Stimulated activated CD8-positive, alpha-beta memory T cell treated with anti-CD3 and anti-CD28 coated beads, Interleukin-4, amount 100 ng/mL, for 1 hour (primary cell): ENCODE measurements at places on chromosomes 1 and 21.

DNA sequence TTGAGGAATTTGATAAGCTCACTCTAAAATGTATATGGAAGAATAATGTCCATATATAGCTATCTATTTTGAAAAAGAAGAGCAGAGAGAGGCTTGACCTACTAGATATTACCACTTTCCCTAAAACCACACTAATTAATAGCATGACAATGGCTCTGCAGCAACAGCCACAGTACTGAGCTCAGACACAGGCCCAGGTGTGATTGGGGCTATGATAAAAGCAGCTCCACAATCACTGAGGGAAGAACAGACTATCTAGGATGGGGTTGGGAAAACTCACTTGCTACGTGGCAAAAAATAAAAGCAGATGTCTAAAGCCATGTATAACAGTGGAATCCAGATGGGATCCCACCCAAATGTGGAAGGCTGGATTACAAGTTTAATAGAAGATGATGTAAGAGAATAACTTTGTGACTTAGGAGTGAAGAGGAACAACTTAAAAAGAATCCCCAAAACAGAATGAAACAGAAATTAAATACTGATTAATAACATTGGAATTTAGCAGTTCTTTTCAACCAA, 80.8 kb upstream of the RAB4A start:
- no peak for DNase-seq

DNA sequence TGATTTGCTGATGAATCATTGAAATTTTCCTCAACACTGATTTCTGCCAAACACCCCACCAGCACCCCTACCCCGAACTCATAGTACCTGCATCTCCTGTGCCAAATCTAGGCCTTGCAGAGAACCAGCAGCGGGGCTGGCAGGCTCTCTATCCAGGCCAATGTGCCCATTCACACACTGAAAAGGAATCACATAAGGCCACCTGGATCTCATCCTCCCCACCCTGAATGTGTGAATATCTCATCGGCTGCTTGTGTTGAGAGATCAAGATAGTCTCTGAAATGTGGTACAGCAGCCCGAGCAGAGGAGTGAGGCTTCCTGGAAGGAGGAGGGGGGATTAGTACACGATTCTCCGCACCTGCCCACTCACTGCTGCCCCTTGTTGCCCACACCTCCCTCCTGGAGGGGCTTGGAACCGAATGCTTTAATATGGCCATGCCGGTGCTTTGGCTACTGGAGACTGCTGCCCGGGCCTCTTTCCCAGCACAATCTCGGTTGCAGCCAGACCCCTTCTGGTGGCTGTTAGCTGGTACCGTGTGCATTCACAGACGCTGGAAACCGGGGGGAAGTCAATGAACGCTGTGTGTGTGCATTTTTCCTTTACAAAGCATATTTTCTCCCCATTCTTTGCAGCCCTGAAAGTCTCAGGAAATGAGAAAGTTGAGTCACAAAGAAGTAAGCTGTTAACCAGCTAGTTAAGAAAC, 619.5 kb downstream of the MATN1 start:
- DNase-seq = no peak

GRCh38 chr1:227887697-227888403, 59.9 kb downstream of the WNT9A start:
- DNase-seq = no peak

DNA sequence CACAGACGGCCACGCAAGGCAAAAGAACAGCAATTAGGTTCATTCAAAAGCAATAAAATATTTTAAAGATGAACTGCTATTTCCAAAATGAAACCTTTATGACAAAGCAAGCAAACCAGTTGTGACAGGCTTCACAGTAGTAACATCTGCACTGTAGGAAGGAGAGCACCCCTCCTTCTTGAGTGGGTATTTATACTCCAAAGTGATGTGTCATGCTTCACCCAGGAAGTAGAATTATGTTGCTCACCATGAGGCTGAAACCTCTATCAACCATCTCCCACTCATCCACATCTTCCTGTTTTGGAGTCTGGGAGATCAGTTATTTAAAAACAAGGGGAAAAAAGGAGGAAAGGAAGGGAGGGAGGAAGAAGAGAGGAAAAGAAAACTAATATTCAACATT, 885 bp downstream of the OR2T10 start:
- DNase-seq = no peak

DNA sequence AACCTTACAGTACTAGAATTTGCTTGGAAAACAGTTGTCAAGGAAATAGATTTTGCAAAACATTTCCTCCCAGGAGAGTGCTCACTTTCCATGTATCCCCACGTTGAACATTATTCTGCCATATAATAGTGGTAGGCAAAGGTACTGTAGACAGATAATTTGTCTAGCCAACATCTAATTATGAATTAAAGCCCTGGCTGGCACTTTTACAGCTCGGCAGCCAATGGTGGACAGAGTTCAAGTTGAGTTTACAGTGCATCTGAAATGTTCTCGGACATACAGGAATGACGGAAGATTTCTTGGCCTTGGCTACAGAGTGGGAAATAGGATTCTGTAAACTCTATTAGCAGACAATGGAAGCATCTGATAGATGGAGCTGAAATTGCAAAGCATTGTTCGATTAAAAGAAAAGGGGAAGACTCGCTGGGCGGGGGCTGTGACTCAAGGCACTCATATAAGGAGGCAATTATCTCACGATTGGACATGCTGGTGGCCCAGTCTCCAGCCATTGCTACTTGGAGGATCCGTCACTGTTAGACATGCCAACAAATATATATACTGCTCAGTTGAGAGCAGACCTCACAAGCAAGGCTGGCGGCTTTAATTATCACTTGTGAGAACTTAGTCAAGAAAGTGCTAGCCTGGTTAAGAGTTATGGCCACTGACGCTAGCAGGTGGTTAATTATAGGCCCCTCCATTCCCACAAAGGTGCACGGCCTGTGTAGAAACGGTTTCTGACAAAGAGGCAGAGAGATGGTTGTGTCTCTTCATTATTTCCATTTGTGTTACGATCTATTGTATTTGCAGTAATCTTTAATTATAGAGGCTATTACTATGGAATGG, 48.0 kb downstream of the MAN1C1 start:
- no peak for DNase-seq

DNA sequence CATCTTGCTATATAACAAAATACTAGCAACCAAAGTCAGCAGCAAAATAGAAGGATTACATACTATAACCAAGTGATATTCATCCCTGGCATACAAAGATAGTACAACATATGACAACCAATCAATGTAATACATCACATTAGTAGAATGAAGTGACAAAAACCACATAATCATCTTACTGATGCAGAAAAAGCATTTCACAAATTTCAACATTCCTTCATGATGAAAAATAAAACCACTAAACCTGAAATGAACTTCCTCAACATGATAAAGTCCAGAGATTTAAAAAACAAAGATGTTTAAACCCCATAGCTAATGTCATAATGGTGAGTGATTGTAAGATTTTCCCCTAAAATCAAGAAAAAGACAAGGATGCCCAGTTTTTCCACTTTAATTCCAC, 18.6 kb downstream of the RO60 start:
- DNase-seq = no peak

DNA sequence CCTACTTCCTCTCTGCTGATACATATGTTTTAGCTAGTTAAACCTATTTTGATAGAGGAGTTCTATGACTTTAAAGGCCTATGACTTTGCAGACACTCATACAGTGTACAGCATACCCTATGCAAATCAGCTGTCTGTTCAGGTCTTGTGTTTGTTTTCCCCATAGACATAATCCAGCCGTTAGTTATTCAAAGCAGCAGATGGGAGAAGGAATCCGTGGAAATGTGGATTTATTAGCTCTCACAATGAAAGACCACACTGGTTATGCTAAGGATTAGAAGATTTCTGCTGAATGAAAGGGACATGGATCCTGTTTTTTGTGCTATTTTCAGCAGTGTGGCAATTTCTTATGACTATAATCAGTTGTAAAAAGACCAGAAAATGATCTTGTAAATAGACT, 59.8 kb downstream of the MAST2 start:
- no peak for DNase-seq

- no peak for DNase-seq
These were observed 29.5 kb downstream of the LDLRAP1 start for GRCh38 chr1:25572708-25573590.

DNA sequence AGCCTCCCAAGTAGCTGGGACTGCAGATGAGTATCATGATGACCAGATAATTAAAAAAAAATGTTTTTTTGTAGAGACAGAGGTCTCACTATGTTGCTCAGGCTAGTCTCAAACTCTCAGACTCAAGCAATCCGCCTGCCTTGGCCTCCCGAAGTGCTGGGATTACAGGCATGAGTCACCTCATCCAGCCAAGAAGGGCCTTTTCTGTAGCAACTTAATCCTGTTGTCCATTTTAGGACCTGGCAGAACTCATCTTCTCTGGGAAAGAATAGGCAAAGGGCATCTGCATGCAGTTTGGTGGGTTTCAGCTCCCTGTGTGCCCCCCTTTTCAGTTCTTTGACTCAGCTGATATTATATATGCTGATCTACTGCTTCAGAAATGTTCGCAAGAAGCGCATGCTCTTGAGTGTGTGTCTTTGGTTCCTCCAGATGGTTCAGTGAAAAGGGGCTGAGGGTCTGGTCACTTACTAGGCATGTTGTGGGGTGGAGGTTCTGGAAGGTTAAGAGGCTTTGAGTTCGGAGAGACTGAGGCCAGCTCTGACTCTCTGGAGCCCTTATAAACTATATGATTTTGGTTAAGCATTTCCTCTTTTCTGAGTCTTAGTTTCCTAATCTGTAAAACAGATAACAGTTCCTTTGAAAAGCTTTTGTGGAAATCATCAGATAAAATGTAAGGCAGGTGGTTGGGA, 19.4 kb upstream of the SRSF4 start:
- DNase-seq = no peak

- DNase-seq = no peak
These were observed 33.4 kb downstream of the MEGF6 start for GRCh38 chr1:3577711-3578432.

GRCh38 chr1:67945733-67946374, 104.6 kb downstream of the DIRAS3 start:
- no peak for DNase-seq
